ENCODE measurements at places on chromosomes 3 and 15.

DNA sequence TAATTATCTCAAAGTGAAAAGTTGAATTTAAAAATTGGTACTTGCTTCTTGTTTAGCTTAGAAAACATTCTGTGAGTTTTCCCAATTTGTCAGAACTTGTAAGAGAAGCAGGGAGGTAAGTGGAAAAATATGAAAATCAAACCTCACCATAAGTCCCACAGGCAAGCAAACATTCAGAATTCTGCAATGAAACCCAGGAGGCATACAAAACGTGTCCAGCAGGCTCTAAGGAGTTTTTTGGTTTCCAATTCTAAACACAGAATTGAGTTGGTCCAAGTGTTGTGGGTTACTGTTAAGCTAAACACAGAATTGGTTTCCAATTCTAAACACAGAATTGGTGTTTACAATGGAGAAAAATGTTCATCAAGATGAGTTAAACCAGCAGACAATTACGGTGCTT lies 27.1 kb upstream of the ACKR4 start:
- DNase-seq: no peak

GRCh38 chr15:51931638-51932037 lies 39.9 kb downstream of the LEO1 start:
- DNase-seq: no peak

DNA sequence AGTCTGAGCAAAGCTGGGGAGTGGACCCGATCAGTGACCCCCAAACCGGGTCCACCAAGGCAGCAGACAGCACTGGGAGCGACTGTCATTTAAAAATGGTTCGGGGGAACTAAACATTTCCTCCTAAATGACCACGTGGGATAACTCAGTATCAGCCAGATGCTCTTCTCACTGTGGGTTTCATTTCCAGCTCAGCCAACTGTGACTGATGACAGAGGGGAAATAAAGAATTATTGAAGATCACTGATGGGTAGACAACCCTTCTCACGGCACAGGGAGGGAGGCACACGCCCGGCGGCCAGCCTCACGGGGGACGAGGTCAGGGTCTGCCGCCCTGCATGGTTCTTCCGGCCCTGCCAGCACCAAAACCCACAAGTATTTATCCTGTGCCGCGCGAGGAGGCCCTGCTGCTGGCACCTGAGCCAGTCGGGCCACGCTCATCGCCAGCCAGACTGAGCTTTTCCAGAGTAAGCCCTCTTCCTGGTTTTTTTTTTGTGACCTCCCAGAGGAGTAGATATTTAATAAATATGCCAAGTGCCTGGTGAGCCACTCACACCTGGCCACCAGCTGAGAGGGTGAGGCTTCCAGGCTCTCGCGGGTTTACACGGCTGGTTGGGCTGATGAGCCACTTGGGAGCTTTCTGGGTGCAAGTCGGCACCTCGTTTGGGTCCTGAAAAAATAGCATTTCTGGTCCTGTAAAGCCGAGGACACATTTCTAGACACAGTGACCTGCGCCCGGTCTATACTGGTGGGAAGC lies 6.2 kb downstream of the MELTF start:
- no peak for DNase-seq

GRCh38 chr3:139470199-139470598 lies 6.1 kb downstream of the RBP2 start:
- DNase-seq: no peak

DNA sequence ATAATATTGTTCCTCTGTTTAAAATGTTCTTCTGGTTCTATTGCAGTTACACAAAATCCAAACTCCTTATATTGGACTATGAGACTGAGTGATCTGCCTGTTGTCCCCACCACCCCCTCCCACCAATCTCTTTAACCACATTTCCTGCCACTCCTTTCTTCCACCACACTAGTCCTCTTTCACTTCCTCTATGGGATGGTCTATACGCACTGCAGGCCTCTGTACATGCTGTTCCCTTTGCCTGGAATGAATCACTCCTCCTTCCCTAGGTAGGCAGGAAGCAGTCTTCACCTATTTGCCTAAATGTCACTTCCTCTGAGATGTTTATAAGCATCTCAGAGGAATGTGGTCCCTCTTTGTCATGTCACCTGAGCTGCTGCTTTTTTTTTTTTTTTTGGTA lies 4.0 kb downstream of the MAP2K1 start:
- no peak for DNase-seq

DNA sequence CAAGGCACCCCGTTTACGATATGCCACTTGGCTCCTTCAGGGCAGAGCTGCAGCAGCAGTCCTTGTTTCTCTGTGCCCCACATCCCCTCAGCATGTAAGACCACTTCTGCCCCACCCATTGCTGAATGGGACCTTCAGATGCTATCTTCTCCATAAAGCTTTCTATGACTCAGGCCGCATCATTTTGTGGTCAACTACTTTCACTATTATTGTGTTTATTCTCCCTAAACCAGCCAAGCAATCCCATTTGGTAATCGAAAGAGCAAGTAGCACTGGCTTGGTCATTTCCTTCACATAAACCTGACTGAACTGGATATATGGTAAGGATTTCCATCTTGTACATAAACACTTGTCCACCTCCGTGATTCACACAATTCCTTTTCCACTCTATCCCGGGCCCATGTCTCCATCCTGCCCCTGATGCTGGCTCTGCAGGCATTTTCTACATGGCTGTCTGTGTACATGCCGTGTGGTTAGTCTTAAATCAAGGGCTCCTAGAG lies 25.7 kb downstream of the LIPC start:
- no peak for DNase-seq
